ENCODE measurements at places on chromosomes 1 and 21.

GRCh38 chr1:202288177-202288576 is 53.6 kb downstream of the UBE2T start:
- no peak for DNase-seq

DNA sequence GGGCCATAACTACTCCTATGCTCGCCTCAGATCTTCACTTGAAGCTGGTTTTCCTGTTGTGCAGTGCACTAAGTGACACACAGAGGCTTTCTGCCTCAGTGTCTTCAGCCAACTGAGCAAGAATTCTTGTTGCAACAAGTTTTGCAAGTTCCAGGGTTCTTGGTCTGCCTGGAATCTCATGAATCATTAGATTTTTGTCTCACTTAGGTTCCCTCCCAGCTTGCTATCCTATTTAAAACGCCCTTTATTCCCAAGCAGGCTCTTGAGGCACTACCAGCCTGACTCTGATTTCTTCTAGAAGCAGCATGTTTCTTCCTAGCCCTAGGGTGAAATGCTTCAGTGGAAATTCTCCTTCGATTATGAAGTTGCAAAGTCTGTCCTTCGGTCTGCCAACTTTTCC is 158.8 kb downstream of the C1orf21 start:
- peak; percentile 69 for DNase-seq

DNA sequence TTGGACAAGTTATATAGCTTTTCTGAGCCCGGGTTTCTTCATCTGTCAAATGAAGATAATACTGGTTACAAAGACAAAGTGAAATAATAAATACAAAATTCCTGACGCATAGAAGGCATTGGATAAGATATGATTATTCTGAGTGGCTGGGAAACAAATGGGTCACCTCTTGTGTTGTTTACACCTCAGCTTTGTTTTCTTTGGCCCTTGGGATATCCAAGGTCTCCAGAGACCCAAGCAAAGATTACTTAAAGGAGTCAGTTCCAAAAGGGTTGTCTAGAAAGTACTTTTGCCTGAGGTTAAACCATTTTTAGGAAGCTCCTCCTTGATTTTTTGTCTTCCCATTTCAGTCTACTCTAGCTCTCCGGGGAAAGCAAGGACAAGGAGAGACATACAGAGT is 9.7 kb downstream of the KHDRBS1 start:
- no peak for DNase-seq

DNA sequence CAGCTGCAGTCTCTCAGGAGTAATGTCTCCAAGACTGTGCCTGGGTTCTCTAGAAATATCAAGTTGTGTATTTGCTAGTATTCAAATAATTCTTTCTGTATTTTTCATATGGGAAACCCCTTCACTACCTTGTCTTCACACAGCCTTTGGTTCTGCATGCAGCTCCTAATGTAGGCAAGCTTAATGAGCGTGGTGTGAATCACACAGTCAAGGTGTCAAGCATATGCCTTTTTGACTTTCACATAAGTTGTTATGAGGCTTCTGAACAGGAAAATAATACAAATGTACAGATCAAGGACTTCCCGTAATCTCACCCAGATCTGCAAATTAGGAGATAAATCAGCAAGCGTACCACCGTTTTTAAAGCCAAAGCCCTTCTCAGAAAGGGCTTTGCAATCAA is at the start of gene FCRL3:
TSS of gene FCRL3 (minus strand) at position 38 of the 400 bp plus-strand sequence. CDS start 280 bp downstream, outside the sequence.
- DNase-seq, result no peak

GRCh38 chr1:191025896-191026642 is 548.4 kb upstream of the BRINP3 start:
- DNase-seq, result no peak

- no peak for DNase-seq
These were observed 61.4 kb downstream of the BRINP3 start for GRCh38 chr1:190416239-190416638.

DNA sequence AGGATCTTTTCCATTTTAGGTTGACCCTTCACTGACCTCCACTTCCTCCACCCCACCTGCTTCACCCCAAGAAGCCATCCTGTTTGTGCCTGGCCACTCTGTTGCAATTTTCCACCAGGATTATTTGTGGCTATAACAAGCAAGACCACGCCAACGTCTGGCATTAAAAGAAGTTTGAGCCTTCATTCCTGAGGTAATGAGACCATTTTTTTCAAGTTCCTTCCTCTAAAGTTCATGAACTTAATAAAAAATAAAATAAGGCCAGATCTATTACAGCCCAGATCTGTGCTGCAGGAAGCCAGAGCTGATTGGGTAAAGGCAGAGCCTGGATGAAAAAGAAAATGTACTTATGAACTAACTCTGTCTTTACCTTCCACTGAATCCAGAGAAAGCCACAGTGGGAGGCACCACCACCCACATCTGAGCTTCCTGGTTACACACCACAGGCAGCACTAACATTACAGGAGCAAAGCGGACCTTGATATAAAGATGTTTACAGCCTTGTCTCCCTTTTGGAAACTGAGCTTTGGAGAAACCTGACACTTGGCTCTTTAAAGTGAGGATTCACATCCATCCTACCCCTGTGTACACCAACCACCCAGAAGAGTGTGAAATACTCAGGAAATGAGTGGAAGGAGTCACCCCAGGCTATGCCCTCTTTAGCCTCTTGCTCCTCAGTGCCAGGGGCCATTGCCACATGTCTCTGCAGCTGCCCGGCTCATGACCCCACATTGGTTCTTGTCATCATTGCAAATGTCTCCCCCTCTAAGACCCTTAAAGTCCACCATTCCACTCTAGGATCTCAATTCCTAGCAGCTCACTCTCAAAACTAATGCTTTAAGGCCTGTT is 293.6 kb downstream of the PLPP3 start:
- DNase-seq, result no peak

DNA sequence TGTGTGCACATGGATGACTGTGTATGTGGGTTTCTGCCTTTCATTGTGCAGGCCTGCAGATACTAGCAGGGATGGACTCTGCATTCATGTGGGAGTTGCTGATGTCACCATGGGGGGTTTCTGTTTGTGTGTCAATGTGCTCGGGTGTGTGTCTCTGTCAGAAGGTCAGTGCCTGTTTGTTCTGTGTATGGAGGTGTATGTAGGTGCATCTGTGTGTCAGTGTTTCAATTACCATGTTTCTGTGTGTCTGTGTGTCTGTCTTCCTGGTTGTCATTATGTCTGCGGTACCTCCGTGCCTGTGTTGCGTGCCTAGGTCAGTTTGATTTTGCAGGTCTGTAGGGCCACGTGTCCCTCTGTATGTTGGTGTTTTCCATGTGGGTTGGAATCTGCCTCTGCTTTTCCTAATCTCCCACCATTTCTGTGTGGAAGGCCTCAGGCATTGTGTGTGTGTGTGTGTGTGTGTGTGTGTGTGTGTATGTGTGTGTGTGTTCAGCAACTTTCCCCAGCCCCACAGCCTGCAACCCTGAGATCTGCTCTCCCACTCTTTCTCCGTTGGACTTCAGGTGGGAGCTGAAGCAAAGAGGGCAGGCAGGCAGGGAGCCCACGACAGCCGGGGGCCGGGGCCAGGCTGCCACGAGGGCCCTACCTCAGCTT is 36.7 kb upstream of the WASF2 start:
- no peak for DNase-seq

DNA sequence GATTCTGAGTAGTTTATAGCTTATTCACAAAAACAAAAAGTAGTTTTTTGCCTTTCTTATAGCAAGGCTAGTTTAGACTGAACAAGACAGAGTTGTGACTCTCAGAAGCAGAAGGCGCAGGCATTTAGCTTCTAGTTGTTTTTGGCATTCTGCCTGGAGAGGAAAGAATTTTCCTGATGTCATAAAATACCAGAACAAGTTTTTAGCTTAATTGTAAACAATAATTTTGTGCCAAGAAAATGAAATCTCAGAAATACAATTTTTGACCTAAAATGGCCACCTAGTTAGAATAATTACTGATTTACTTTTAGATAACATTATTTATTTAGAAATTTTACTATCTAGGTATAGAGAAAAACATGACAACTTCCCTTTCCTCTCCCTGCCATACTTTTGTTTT is 1.0 kb downstream of the DNAJB4 start:
- peak; percentile 35 for DNase-seq

DNA sequence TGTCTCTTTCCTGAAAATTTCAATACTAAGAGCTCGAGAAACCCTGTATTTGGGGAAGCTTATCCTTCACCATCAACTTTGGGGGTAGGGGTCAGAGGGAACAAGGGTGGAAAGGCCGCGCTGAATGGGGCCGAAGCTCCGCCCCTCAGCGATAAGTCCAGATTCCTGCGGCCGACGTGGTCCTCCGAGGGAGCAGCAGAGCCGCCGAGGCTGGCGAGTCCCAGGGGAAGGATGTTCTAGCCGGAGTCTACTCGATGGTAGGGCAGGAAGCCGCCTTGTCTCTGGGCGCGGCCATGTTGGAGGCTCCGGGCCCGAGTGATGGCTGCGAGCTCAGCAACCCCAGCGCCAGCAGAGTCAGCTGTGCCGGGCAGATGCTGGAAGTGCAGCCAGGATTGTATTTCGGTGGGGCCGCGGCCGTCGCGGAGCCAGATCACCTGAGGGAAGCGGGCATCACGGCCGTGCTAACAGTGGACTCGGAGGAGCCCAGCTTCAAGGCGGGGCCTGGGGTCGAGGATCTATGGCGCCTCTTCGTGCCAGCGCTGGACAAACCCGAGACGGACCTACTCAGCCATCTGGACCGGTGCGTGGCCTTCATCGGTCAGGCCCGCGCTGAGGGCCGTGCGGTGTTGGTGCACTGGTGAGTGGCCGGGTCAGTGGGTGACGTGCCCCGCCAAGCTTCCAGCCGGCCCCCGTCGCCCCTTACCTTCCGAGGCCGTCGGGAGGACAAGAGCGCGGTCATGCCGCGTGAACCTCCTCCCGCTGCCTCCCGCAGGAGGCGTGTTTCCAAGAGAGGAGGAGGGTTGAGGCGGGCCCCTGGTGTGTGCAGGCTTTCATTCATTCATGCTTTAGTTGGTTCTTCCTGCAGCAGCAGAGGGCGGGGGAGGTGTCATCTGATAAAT is at the start of gene DUSP12:
TSS of gene DUSP12 (plus strand) at position 278 of the 899 bp plus-strand sequence. CDS start at position 294, 16 bp downstream.
- DNase-seq, result peak; percentile 91

- no peak for DNase-seq
These were observed 14.1 kb downstream of the DDAH1 start for GRCh38 chr1:85450832-85451231.

DNA sequence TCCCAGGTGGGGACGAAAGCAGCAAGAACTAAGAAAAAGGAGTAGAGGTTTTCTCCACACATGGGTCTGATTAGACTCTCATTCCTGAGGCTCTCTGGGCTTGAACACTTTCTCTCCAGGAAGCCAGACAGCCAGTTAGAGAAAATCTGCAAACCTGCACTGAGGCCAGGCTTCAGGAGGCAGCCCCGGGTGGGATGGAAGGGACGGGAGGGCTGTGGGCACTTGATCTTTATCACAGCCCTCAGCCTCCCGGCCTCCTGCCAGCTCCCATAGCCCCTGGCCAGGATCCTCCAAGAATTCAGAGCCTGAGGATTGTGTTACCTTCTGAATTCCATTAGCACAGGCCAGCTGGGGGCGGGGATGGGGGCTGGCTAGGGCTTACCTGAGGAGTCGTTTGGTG is 40.1 kb downstream of the SERTAD4 start:
- no peak for DNase-seq

DNA sequence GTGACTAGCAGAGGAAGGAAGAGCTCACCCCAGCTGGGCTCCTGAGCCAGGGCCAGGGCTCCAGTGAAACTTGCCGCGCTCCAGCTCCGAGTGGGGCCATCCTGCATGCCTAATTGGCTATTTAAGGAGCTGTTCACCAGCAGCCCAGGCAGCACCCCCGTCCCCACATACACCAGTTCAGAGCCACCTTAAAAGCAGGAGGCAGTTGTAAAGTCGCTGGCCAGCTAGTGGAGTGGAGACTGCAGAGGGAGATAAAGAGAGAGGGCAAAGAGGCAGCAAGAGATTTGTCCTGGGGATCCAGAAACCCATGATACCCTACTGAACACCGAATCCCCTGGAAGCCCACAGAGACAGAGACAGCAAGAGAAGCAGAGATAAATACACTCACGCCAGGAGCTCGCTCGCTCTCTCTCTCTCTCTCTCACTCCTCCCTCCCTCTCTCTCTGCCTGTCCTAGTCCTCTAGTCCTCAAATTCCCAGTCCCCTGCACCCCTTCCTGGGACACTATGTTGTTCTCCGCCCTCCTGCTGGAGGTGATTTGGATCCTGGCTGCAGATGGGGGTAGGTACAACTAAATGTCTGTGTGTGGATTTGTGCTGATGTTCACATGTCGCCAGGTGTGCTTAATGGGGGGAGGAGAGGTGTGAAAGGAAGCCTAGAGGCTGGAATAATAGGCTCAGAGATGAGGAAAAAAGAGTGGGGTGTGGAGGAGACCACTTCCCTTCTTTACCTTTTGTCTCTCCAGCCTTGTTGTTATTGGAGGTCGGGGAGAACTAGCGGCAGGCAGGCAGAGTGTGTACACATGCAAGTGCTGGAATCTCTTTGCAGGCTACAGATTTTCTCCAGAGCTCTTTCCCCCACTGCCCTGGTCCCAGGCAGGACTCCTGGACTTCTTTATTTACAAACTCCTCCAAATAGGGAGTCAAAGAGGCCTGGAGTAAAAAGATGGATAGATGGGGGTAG is at the start of gene CA14:
TSS of gene CA14 (plus strand) at position 151 of the 962 bp plus-strand sequence. CDS start at position 506, 355 bp downstream.
- DNase-seq, result no peak

GRCh38 chr1:44326024-44326701 is 28.9 kb downstream of the ERI3 start:
- no peak for DNase-seq

DNA sequence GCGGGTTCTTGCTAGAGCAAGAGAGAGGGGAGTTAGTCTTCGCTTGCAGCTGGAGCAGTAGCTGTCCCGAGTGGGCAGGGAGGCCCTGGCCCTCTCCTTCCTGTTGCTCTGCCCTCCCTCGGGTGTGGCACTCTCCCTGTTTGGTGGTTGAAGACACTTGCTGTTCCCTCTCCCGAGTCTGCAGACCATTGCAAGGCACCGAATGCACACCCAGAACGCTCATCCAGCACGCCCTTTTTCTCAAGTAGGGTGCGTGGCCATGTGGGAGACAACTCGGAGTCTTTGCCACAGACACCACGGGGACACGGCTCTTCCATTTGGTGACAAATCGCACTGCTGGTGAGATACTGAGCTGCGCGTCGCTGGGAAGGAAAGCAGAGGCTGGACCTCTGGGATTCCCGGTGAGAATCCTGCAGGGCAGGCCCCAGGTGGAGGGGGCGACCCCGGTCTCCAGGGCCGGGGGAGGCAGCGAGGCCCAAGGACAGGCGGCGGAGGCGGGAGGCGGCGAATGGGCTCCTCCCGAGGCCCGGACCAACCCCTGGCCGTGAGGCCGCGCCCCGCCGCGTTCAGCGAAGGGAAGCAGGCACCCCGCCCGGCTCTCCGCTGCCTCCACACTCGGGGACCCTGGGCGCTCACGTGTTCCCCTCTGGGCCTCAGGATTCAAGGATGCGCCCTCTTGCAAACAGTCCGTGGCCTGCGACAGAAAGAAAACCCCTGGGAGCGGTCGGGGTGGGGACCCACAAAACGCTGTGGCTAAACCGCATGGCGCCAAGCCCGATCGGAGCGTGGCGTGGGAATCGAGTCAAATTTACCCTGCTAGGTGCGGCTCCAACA is 10.4 kb upstream of the TMEM200B start:
- DNase-seq, result no peak

GRCh38 chr1:159890390-159890789 is 9.6 kb downstream of the CFAP45 start:
- no peak for DNase-seq

GRCh38 chr1:47689894-47690293 is 252.1 kb downstream of the FOXD2 start:
- DNase-seq, result no peak

GRCh38 chr1:233107130-233107660 is 156.8 kb downstream of the NTPCR start:
- DNase-seq, result no peak

- peak; percentile 38 for DNase-seq
These were observed 7.4 kb upstream of the MPL start for GRCh38 chr1:43329995-43330751.

Data from RWPE1 (cell line).